HuH-7 (cell line): ENCODE measurements at places on chromosomes 7 and 10.

DNA sequence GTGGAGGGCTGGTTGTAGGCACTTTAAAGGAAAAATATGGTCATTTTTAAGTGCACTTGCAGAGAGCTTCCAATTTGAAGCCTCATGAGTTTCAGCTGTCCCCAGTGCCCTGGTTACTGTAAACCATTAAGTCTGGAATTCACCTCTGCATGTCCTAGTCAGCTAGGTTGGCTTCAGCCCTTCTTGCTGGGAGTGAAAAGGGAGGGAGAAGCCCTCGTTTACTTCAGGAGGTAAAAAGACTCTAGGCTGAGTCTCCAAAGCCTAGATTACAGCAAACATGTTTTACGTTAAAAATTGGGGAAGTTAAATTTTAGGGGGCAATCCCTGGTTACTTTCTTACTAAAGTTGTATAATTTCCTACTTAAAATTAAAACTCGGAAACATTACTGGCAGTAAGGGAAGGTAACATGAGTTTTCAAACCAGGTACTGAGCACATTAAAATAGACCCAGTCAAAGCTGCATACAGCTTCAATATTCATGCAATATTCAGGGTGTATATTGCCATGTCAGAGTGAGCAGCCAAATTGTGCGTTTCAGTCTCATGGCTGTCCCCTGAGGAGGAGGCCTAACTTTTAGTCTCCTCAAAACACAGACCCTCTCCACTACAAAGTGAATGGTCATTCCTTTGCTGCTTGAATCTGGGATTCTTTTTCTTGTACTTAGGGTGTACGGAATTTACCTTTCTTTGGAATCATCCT lies 156.7 kb downstream of the PRKG1 start:
- no peak for DNase-seq

GRCh38 chr10:21150166-21150565 lies 253.1 kb upstream of the NEBL start:
- DNase-seq: no peak

DNA sequence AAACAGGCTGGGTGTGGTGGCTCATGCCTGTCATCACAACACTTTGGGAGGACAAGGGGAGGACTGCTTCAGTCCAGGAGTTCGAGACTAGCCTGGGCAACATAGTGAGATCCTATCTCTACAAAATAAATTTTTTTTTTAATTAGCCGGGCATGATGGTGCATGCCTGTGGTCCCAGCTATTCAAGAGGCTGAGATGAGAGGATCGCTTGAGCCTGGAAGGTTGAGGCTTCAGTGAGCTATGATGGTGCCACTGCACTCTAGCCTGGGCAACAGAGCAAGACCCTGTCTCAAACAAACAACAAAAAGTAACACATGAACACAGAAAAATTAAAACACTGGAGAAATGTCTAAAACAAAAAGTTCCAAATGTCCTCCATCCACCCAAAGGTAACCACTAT lies 22.9 kb downstream of the PIK3AP1 start:
- DNase-seq: no peak

- DNase-seq: no peak
Observed at GRCh38 chr7:16027396-16027795, 340.9 kb upstream of the MEOX2 start.

- no peak for DNase-seq
Observed at GRCh38 chr7:155791214-155791737, 21.0 kb downstream of the SHH start.

DNA sequence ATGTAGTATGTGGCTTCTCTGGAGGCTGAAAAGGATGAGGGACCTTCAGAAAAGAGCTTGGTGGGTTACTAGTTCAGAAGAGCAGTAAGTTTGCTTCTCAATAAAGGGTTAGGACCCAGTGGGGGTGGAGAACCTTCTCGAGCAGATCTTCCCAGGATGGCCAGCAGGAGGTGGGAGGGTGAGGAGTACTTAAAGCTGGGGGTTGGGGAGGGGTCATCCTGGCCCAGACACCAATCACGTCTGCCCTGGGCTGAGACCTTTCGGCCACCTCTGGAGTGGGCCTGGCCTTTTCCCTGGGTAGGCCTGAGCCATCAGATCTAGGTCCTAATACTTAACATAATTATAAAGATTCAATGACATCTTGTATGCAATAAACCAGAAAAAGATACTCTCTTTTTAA lies 149.0 kb upstream of the TCF7L2 start:
- no peak for DNase-seq

- peak; percentile 18 for DNase-seq
Observed at GRCh38 chr7:15167912-15168311, 265.4 kb upstream of the DGKB start.

GRCh38 chr7:2715341-2716231 lies 27.6 kb downstream of the AMZ1 start:
- no peak for DNase-seq

DNA sequence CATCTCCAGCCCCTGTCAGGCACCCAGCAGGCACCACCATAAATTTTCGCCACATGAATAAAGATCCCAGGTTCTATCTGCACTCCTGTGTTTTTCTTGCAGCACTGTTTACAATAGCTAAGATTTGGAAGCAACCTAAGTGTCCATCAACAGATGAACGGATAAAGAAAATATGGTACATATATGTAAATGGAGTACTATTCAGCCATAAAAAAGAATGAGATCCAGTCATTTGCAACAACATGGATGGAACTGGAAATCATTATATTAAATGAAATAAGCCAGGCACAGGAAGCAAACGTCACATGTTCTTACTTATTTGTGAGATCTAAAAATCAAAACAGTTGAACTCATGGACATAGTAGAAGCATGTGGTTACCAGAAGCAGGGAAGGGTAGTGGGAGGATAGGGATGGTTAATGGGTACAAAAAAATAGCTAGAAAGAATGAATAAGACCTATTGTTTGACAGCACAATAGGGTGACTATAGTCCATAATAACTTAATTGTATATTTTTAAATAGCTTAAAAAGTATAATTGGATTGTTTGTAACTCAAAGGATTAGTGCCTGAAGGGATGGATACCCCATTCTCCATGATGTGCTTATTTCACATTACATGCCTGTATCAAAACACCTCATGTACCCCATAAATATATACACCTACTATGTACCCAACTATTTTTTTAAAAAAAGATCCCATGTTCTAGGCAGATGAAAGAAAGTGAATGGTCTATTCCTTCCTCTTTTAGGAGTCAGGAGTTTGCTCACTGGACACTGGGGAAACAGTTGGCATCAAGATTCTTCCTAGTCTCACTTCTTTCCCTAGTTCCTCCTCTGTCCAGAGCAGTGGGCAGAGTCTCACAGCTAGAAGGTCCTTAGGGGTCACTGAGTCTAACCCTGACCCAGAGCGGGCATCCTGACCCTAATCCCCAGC lies 1.0 kb upstream of the NPFFR1 start:
- no peak for DNase-seq

DNA sequence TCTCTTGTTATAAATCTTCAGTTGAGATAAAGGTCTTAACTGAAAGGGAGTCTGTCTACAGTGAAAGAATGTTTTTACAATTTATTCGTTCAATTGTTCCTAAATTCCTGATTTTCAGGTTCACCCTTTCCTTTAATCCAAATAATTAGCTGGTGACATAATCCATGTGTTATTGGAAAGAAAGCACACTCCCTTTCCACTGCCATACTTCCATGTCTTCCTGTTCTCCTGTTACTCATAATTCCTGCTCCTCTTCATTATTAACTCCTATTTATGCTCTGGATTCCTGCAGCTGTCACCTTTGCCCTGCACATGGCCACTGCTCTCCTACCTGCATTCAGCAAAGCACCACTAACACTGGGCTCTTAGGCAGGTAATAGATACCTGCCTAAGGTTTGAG lies 40.0 kb upstream of the FAM3C start:
- no peak for DNase-seq

GRCh38 chr10:69874449-69874848 lies 72.7 kb downstream of the COL13A1 start:
- DNase-seq: no peak

- no peak for DNase-seq
Observed at GRCh38 chr7:18198868-18199267, 171.2 kb upstream of the PRPS1L1 start.

DNA sequence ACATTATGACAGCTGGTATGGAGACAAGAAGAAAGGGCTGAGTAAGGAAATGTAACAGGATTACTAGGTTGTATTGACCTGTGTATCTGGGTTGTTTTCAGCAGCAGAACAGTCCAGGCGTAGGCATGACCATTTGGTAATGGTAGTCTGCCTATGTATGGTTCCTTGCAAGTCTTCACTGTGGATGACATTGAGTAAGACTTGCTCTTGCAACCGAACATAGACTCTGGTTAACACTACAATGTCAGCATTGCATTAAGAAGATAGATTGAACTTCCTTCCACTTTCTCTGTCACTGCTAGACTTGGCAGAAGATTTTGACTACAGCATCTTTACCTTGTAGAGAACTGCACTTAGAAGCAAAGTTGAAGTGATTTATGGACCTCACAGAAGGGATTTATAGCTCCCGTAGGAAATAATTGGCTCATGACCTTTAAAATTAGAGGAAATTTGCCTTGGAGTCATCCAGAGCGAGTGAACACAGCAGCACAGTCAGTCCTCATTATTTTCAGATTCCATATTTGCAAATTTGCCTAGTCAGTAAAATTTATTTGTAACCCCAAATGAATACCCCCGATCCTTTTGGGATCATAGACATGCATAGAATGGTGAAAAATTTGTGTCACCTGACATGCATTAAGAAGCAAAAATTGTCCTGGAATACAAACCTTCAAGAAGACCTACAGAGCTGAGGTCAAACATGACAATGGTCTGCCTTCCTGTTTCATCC lies 79.6 kb upstream of the STRIP2 start:
- no peak for DNase-seq

DNA sequence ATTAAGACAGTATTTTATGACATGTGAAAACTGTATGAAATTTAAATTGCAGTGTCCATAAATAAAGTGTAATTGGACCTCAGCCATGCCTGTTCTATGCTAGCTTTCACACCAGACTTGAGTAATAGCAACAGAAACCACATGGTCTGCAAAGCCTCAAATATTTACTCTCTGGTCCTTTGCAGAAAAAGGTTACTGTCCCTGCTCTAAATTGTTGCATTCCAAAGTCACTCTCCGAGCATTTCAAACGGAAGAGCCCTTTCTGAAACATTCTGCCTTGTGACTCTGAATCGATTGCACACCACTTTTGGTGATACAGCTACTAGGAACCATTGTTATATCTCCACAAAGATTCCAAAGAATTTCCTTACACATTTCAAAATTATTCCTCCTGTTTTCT lies 81.0 kb upstream of the STK17A start:
- peak; percentile 29 for DNase-seq

- DNase-seq: no peak
Observed at GRCh38 chr10:117432866-117433265, 57.6 kb upstream of the PDZD8 start.

GRCh38 chr10:126734015-126734414 lies 63.5 kb upstream of the C10orf90 start:
- no peak for DNase-seq

DNA sequence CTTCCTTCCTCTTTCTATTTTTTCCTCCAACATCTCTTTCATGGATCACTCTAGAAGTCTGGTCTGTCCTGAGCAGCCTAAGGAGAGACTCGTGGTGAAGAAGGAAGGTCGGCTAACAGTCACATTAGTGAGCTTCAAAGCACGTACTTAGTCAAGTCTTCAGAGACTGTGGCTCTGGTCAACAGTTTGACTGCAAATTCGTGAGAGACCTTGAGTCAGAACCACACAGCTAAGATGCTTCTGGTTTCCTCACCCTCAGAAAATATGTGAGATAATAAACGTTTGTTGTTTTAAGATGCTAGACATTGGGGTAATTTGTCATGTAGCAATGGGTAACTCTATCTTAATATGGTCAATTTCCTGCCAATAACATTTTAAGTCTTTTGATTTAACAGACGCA lies 126.2 kb upstream of the LRRN3 start:
- DNase-seq: no peak

DNA sequence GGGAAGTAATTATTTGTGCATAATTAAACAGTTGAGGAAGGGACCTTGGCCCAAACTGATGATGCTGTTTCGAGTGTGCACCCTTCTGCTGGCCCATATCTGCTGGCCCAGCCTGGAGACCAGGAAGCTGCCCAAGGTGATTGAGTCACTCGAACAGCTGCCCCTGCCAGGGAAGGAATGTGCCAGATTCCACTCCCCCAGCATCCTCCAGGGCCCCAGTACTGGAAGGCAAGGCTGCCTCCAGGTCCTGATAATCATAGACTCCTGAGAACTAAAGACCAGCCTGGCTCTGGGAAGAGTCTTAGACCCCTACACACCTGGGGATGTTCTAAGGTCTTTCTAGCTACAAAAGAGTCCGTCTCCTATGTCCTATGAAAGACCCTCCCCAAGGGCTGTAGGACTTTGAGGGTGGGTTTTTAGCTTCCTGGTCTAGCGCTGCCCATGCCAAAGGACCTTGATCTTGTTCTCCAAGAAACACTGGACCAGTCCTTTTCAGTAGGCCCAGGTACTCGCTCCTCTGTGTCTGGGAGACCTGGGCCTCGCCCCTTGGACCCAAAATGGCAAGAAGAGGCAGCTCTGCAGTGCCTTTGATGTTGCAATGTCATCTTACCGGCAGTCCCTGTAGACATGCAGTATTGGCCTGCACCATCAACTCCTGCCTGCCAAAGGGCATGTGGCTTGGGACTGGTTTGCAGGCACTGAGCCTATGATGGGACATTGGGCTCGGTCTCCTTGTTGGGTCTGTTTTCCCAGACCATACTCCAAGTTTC lies 103.2 kb upstream of the GPR26 start:
- DNase-seq: no peak

- no peak for DNase-seq
Observed at GRCh38 chr7:101953248-101953819, 135.9 kb downstream of the CUX1 start.

DNA sequence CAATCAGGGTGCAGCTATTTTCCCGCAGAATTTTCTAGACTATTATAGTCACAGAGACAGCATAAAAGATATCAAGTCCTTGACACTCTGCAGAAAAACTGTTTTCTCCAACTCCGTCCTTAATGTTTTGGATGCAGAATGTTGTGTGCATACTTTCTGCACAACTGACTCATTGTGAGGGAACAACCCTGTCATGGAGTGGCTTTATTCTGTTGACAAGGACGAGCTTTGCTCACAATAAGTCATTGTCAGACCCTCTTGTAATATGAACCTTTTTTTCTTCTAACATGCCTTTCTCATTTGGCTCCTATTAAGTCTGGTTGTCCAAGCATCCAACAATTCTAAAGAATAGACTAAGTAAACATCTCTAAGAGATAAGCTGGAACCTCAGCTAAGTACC lies 17.3 kb downstream of the ABCB4 start:
- no peak for DNase-seq

GRCh38 chr10:30059209-30060107 lies at the start of gene JCAD:
JCAD (minus strand) TSS chr10:30059586; CDS start chr10:30047812, 11,774 bp downstream.
- peak; percentile 80 for DNase-seq

GRCh38 chr10:110311357-110311949 lies 6.7 kb upstream of the SMNDC1 start:
- DNase-seq: peak; percentile 41

GRCh38 chr7:10401793-10402192 lies 571.9 kb upstream of the PHF14 start:
- no peak for DNase-seq
